Anterior cingulate cortex (tissue), 58 donors: ENCODE measurements at places on chromosomes 4 and X.

DNA sequence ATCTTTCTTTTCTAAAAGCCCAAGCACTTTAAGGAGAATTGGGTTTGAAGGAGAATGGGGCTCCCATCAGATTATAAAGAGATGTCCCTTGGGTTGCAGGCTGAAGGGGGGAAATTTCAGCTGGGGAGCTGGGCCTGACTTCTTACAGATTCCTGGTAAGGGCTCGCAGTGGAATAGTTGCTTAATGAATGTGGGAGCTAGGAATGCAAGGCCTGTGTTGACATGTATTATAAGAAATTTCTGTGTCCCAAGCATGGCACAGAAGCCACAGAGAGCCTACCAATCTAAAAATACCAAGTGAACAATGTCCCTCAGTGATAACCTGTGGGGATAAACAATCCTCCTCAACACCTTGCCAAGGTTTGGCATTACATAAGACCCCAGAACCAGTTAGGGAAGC, 39.3 kb upstream of the WNK3 start:
- no peak for DNase-seq

GRCh38 chr4:84407554-84408407, 91.3 kb downstream of the NKX6-1 start:
- DNase-seq, result no peak

- DNase-seq, result no peak
These were observed 486.2 kb downstream of the TRAM1L1 start for GRCh38 chr4:116598980-116599789.

DNA sequence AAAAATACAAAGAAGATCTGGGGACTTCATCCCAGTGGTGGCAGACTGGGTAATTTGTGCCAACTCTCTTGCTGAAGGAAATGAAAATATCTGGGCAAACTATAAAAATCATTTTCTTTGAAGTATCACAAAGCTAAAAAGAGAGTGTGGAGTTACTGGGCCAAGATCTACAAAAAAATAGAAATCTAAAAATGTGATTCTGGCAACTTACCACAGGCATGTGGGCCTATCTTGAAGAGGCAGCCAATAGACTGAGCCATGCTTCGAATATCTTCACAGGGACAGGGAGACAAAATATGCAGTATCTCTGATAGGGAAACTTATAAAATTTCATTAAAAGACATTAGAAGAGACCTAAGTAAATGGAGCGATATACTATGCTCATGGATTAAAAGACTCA, 168.8 kb downstream of the RCHY1 start:
- no peak for DNase-seq
